ENCODE measurements at places on chromosomes 2 and 18.

- no peak for DNase-seq
Measured at GRCh38 chr2:60303680-60304079, 249.8 kb downstream of the BCL11A start.

GRCh38 chr2:36708041-36708741 is 11.7 kb downstream of the VIT start:
- DNase-seq = no peak

DNA sequence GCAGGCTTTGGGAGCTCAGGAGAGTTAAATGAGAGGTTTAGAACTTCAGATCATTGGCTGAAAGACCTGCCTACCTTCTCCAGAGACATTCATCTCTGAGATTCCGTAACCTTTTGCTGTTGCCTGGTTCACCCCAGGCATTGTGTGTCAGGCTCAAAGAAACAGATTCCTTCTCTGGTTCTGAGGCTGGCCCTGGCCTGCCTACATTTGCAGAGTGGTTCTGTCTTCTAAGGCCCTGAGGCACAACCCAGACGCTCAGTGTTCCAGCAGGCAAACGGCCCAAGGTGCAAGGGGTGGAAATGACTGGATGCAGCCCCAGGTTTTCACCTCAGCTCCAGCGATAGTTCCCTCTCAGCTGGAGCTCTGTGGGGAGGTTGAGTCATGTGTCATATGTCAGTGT is 48.3 kb downstream of the MYO3B start:
- DNase-seq = no peak

GRCh38 chr2:233094614-233095013 is 34.5 kb downstream of the INPP5D start:
- DNase-seq = no peak

- DNase-seq = no peak
Measured at GRCh38 chr2:44112096-44112495, 56.6 kb upstream of the PPM1B start.

DNA sequence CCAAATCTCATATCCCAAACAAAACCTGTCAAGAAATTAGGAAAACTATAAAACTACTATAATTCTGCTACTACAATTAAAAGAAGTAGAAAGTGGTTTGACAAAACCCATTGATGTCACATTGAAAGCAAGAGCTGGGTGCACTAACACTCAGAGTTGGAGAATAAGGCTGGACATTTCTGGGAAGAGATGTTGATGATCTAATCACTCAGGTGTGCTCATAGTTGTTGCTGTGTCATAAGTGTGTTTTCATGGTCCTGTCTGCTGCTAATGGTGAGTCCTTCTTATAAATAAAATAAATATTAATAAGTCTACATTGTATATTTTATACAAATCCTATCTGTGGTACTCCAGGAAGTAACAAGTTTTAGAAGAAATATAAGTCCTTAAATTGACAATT is 168.2 kb upstream of the LRP1B start:
- no peak for DNase-seq

- no peak for DNase-seq
Measured at GRCh38 chr2:15652801-15653200, 61.1 kb downstream of the DDX1 start.

DNA sequence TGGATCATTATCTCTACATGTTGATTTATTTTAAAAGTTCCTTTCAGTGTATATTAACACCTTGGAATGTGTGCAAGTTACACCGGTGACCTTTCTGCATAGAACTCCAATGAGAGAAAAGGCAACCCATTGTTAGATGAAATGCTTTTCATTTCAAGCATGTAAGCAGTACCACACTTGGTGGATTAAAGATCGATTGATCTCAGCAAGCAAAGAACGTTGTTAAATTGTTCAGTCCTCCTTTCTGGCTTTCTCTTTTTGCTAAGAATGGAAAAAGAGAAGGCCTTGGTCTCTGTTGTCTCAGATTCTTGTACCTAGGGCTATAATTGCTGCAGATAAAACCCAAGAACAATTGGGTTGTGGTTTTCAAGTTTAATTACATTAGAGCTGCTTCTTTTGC is 843.0 kb downstream of the DPP10 start:
- no peak for DNase-seq

DNA sequence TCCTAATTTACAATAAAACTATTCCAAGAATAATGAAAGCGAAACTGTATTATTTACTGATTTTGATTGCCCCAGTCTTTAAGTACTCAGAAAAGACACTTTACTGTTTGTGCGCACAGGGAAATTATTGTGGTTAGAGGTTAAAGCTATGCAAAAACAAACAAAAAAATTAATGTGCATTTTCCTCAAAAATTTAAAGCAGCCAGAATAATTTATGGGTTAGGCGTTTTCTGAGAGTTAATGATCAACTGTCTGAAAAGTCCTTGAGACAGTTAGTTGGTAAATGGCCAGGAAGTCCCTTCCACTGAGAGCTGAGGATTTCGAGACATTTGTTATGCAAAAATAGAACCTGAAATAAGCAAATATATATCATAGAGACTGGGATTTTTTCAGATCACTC is 143.3 kb downstream of the IRS1 start:
- DNase-seq = peak; percentile 43

All from HepG2 (cell line).